ENCODE measurements at places on chromosomes 7 and 10.

GRCh38 chr10:127067542-127068194, 128.7 kb downstream of the INSYN2A start:
- no peak for DNase-seq

DNA sequence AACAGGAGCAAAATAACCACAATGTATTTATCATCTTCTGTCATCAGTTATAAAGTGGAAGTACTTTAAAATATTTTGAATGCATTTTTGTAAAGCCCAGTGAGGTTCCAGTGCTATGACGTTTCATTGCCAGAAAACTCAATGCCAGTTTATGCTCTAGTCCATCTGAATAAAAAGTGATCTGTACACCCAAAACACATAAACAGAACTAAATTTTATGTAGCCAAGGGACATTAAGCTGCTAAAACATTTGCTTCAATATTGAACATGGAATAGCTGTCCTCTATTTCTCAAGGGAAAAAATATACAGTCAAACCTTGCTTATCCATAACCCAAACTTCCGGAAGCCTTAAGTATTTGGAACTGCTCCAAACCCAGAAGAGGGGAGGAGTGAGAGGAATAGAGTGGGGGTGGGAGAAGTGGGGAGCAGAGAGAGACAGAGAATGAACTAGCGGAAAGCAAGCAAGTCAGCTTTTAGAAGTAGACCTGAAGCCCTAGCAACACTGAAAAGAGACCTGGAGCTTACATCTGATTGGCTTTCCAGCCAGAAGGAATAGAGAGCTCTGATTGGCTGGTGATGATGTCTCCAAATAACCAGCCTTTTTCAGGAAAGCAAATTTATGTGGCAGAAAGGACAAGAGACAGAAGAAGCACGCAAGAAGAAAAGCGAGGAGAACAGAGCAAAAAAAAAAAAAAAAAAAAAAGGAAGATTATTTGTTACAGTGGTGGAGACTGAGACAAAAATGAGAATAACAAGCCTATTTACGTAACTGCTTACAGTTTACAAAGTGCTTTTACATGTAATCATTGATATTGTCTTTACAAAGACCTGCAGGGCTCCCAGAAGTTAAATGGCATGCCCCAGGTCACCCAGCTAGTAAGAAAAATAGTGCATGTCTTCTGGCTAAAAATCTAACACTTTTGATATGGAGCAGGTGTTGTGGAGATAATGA, 196.0 kb downstream of the RNLS start:
- DNase-seq = peak; percentile 47

DNA sequence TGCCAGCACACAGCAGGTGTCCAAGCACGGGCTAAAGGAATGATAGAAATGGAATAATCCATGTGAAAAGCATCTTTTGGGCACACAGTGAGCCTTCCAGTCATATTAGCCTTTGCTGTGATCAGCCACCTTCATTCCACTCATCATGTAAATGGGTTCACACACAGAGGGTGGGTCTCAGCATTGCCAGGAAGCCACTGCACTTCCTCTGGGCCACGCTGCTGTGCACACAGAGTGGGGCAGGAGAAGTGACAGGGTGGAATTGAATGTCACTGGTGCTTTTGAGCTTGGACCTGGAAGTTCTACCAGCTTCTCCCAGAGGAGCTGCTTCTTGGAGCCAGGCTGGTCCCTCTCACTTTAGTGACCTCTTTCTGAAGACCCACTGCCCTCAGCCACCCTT, 203.5 kb downstream of the USP6NL start:
- DNase-seq = no peak

DNA sequence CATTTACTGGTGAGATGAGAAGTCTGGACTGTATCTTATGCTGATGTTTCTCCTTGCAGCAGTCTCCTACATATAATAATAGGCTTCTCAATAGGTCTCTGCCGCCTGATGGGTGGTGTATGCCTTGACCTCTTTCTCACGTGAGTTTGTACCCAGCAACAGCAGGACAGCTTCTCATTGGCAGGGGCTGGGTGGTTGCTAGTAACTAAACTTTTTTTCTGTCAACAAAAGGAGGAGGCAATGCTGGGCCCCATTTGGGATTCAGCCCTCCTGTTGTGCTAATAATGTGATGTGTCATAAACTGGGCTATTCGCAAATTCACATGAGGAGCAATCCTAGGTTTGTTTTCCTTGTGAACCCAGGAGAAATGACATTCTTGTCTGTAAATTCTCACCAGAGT, 533.6 kb downstream of the GATA3 start:
- DNase-seq = no peak

- DNase-seq = no peak
Measured at GRCh38 chr10:66982053-66982420, 56.2 kb downstream of the LRRTM3 start.

- DNase-seq = peak; percentile 88
Measured at GRCh38 chr7:39709768-39710311, 86.5 kb downstream of the RALA start.

- DNase-seq = peak; percentile 88
Measured at GRCh38 chr7:134693256-134693655, 46.6 kb downstream of the BPGM start.

DNA sequence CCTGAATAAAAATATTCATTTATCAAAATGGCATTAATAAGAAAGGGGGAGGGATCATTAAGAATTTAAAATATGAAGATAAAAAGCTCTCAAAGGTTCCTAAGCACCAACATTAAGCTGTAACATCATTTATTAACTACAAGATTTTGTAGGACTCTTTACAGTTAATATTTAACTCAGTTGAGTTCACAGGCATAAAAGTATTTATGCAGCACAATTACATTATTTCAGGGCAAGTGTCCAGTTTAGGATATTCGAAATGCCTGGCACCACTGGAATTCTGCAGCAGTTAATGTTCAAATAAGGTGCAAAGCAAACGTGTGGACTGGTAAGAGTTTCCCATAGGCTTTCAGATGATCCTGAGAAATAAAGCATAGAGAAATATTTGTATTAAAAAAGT, 30.5 kb downstream of the NPS start:
- no peak for DNase-seq

GRCh38 chr10:132077091-132077490, 11.3 kb downstream of the JAKMIP3 start:
- DNase-seq = no peak

- DNase-seq = no peak
Measured at GRCh38 chr7:96299496-96299895, 22.4 kb downstream of the SLC25A13 start.

DNA sequence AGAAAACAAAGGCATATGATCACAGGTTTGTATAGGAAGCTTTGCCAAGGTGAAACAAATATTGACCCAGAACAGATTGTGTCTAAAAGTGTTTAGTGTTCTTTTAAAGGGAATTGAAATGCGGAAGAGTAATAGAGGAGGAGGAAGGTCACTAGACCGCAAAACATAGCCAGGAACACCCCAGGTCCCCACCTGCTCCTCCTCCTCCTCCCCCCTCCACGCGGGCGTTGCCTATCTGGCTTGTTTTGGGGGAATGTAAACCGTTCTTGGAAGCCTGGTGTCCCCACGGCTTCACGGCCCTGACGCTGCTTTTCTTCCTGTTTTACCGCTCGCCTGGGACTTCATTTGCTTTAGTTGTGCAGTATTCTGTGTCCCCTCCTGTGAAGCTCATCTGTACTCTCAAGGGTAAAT, 81.0 kb upstream of the PFKP start:
- no peak for DNase-seq

- no peak for DNase-seq
Measured at GRCh38 chr7:36602934-36603887, 121.1 kb downstream of the AOAH start.

- no peak for DNase-seq
Measured at GRCh38 chr7:30657131-30657530, 25.1 kb downstream of the CRHR2 start.

- no peak for DNase-seq
Measured at GRCh38 chr10:124740369-124741280, 3.6 kb downstream of the FAM53B start.

GRCh38 chr10:128416231-128416630, 290.0 kb upstream of the MKI67 start:
- DNase-seq = no peak

DNA sequence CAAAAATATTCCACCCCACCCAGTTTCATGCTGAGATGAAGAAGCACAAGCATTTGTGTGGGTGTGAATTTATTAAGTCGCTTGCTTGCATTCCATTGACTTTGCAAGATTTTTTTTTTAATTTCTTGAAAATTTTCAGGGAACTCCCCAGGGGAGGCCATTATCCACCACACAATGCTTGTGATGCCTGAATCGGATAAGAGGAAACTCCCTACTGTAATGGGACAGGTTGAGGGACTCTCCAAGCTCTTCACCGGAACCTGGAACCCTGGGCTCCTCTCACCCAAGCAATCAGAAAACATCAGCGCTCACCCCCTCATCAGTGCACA, 153.6 kb upstream of the ZMIZ1 start:
- no peak for DNase-seq

DNA sequence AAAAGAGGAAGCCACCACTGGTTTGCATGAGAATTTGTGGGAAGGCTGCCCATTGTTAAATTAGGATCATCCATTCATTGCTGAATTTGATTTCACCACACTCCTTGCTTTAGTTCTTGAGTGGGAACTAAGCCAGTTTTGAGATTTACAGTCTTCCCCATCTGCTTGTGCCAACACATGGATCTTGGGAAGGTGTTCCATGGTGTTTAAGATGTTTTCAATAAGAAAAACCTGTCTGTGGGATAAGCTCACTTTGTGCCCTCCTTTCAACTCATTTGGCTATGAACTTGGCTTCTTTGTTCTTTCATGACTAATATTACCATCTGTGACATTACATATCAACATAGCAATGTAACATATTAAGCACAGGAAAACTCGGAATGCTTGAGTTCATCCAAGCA, 73.2 kb downstream of the INHBA start:
- no peak for DNase-seq

DNA sequence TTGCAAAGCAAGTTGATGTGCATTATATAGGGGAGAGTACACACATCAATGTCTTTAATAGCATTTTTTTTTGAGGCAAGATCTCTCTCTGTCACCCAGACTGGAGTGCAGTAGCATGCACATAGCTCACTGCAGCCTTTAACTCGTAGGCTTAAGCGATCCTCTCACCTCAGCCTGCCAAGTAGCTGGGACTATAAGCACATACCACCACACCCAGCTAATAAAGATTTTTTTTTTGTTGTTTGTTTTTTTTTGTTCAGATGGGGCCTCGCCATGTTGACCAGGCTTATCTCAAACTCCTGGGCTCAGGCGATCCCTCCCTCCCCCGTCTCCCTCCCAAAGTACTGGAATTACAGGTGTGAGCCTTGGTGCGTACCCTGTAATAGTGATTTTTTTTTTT, 1.5 kb downstream of the UMAD1 start:
- no peak for DNase-seq

- peak; percentile 27 for DNase-seq
Measured at GRCh38 chr7:50418086-50418515, 32.0 kb downstream of the FIGNL1 start.

- DNase-seq = no peak
Measured at GRCh38 chr7:106205621-106206222, 79.1 kb downstream of the NAMPT start.

DNA sequence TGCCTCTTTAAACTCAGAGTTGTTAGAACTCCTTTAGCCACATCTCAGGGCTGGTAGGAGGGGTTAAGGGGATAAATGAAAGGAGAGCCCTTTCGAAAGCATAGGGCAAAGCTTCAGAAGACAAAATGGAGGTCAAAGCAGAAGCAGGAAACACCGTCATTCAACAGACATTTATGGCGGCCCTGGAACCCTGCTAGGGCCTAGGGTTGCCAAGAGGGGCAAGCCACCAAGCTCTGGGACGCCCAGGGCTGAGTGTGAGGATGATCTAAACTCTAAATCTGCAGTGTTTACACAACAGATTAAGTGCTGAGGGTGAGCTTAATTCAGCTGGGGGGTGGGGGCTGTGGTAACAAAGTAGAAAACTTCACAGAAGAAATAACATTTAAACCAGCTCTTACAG, 79.0 kb upstream of the NFE2L3 start:
- no peak for DNase-seq

- no peak for DNase-seq
Measured at GRCh38 chr10:38043516-38043915, 33.0 kb downstream of the ZNF33A start.

DNA sequence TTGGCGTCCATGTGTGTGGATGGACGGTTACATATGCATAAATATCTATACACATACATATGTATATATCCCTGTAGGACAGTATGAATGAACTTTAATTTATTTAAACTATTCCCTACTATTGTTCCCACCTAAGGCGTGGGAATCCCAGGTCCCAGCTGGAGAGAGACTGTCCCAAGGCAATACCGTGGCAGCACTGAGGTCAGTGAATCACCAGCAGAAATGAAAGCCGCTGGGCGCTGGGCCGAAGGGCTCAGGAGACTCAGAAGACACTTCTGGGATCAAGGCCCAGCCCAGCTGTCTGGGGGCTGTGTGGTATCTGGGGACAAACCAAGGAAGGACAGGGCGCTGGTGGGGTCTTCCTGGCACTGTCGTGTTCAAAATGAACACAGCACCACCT, 49.6 kb upstream of the MYL10 start:
- no peak for DNase-seq

DNA sequence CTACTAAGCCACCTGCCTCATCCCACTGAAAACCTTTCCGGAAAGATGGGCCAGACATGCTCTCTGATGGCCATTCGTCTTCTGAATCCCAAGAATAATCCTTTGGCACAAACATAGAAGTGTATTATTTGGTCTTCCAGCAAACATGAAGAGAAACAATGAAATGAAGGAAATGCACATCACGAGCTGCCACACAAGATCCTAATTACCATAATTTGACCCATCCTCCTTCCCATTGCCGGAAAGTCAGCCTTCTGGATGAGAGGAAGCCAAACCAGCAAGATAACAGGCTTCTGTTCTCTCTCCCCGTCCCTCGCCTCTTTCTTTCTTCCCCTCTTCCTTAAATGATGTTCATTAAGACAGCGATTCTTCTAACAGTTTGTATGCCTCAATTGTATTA, 218.9 kb upstream of the KMT2E start:
- no peak for DNase-seq

GRCh38 chr10:48982584-48982983, 42.9 kb upstream of the LRRC18 start:
- no peak for DNase-seq

DNA sequence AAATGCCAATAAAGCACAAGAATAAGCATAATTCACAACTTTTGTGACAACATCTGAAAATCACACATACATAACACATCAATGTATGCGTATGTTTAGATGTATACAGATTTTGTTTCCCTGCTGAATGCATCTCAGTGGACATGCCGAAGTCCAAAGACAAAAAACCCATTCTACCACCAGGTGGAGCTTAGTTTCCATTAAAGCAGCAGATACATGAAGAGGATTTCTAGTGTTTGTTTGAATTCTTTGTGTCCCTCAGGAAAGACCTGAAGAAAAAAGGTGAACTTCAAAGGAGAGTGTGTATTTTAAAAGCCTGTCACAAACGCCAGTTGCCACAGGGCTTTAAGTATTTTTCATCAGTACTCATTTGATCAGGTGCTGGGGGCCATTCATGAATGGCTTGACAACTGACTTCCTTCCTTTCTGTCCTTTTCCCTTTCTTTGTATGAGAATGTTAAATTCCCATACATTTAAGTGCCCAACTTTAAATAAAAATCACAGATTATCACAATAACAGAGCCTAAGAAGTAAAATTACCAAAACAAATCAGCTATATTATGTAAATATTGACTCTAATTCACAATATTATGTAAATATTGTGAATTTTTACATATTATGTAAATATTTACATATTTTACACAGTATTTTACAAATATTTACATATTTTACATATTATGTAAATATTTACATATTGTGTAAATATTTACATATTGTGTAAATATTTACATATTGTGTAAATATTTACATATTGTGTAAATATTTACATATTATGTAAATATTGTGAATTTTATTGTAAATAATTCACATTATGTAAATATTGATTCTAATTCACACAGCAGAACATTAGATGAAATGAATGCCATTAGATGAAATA, 343.0 kb downstream of the CRPPA start:
- no peak for DNase-seq

Measured in skeletal muscle cell (primary cell).